MV-4-11 (cell line): ENCODE measurements at places on chromosomes 5 and 9.

DNA sequence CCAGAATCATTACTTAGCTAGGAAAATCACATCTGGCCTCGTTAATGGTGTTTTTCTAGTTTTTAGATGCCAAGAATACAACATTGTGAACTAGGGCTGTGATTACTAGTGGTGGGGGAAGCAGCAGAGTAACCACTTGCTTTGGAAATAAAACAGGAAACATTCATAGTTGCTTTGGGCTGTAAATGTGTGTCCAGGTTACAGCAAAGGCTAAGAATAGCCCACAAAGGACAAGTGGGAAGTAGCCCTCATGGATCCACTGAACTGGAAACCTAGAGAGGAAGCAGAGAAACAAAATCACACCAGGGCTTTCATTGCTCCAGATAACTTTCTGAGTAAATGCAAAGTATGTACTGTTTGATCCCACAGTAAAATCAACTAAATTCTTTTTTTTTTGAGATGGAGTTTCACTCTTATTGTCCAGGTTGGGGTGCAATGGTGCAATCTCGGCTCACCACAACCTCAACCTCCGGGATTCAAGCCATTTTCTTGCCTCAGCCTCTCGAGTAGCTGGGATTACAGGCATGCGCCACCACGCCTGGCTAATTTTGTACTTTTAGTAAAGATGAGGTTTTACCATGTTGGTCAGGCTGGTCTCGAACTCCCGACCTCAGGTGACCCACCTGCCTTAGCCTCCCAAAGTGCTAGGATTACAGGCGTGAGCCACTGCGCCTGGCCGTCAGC, 56.2 kb upstream of the TNFSF15 start:
- no peak for DNase-seq

DNA sequence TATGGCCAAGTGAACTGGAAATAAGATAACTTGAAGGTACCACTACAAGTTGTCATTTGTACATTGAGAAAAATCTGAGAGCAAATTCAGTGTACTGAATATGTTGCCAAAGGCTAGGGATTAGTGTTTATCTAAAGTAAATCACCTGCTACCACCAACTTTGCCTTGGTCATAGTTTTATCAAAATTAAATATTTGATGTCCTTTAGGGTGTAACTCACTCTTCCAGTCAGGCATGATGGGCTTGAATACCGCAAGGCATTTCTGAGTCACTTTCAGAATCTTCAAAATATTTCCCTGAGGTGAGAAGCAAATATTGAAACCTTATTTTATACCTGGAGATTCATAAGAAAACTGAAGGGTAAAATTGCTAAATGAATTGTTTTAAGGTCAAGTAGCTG, 1338.6 kb upstream of the ACO1 start:
- DNase-seq, result no peak

DNA sequence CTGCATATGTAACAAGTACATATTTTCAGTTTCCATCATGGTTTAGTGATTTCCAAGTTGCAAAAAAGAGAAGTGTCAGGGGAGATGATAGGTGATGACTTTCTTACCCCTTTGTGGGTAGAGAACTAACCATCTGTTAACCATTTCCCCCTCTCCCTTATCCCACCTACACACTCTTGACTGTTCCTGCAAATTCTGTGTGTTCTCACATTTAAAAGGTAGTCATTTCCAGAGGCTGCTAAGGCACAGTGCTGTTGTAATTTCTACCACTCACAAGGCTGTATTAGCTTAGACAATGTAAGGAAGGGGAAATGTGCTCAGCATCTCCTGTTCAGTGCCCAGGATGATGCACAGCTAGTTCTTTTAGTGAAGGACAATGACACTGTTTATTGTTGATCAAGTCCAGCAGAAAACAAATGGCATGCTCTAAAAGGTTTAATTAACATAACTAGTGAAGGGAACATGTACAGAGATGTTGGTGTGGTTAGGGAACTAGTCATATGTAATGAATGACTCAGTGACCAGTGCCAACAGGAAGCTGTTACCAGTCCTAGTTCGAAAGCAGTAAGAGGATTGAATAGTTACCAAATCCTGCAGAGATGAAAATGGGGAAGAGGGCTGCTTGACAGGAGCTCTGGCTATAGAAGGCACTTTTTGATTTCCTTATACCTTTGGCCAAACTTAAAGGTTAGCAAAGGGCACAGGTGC, 165.1 kb downstream of the PLK2 start:
- DNase-seq, result peak; percentile 63

- no peak for DNase-seq
These were observed 232.3 kb upstream of the ANKH start for GRCh38 chr5:15103864-15104263.

- no peak for DNase-seq
These were observed 356.9 kb upstream of the RGMB start for GRCh38 chr5:98416541-98416940.

GRCh38 chr5:154477382-154478223, 424 bp downstream of the HAND1 start:
- DNase-seq, result no peak

DNA sequence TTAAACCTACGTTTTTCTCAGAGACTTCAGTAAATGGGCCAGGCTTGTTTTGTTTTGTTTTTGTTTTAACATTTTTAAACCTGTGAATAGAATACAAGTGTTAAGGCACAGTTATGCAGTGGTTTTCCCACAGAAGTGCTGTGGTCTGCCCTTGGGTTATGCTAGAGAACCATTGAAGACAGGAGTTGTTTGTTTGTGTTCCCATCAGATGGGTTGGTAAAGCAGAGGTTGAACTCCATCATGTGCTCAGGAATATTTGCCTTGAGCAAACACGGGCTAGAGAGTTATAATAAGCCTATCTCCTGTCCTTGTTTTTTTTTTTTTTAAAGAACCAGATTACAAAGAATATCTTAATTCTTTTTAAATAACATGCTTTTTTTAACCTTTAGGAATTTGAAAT, 28.5 kb downstream of the RHOBTB3 start:
- DNase-seq, result no peak

GRCh38 chr5:113804943-113805342, 291.4 kb downstream of the YTHDC2 start:
- no peak for DNase-seq

- DNase-seq, result no peak
These were observed 225.6 kb downstream of the PCSK5 start for GRCh38 chr9:76115982-76116646.
